ENCODE measurements at places on chromosomes 5 and 9.

DNA sequence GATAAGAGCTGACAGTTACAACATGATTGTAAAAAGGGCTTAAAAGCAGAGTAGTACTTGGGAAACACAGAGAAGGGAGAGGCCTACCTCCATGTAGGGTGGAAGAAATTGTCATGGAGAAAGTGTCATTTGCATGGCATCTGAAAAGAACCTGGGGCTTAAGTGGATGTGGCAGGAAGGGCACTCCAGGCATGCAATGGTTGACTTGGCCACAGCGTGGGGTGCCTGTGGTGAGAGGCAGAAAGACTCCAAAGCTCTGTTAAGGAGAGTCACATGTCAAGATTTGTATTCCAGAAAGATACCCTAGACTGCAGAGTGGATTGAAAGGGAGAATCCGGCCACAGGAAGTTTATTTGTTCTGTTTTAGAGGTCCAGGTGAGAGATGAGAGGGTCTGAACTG lies 2.4 kb downstream of the POLR3G start:
- DNase-seq, result no peak

DNA sequence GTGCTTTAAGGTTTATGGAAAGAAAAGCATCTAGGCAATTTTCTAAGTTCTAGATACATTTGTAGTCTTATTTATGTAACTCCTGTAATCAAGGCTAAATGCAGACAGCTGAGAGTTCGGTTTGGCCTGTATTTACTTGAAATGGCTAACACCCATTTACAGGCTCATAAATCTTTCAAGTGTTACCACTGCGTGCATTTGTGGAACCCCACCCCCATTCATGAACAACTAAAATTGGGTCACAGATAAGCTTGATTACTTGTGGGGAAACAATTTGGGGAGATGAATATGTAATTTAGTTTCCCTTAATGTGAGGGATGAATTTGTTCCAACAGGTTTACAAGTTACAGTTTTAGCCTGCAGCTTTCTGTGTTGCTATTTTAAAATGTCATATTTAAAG lies 360.6 kb downstream of the ARRDC3 start:
- no peak for DNase-seq

GRCh38 chr9:107481035-107481434 lies 8.5 kb downstream of the KLF4 start:
- DNase-seq, result no peak

- no peak for DNase-seq
Observed at GRCh38 chr5:125376059-125376641, 629.7 kb upstream of the ZNF608 start.

DNA sequence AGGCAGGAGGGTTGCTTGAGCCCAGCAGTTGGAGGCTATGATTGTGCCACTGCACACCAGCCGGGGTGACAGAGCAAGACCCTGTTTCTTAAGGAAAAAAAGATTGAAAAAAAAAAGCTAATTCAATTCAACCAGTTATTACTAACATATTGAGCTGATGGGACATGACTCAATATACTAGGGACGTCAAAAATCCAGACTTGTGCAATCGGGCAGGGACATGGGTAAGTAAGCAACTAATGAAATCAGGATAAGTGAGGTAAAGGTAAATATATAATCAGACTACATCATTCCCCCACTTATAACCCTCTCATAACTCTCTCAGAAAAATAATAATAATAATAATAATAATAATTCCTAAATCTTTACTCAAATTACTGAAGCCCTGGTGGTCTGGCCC lies 975 bp upstream of the HAVCR1 start:
- DNase-seq, result no peak

DNA sequence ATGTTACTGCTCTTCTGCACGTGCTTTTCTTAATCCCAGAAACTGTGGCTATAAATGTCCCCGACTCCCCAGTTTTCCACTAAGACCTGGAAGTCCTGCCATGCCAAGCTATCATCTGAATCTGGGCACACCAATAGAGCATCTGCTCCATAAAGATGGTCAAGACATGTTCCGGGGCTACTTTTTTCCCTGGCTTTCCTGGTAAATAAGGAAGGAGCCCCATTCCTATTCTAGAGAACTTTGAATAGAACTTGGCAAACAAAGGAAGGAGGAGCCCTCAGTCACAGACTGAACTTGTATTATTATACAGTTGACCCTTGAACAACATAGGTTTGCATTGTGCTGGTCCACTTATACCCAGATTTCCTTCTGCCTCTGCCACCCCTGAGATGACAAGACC lies 182.9 kb downstream of the CCDC192 start:
- DNase-seq, result no peak
